DMS 273 treated with DMSO at 0.1 percent for 48 hours (cell line): ENCODE measurements at places on chromosomes 11 and 22.

GRCh38 chr11:105458071-105458470, 151.8 kb upstream of the GRIA4 start:
- DNase-seq, result no peak

DNA sequence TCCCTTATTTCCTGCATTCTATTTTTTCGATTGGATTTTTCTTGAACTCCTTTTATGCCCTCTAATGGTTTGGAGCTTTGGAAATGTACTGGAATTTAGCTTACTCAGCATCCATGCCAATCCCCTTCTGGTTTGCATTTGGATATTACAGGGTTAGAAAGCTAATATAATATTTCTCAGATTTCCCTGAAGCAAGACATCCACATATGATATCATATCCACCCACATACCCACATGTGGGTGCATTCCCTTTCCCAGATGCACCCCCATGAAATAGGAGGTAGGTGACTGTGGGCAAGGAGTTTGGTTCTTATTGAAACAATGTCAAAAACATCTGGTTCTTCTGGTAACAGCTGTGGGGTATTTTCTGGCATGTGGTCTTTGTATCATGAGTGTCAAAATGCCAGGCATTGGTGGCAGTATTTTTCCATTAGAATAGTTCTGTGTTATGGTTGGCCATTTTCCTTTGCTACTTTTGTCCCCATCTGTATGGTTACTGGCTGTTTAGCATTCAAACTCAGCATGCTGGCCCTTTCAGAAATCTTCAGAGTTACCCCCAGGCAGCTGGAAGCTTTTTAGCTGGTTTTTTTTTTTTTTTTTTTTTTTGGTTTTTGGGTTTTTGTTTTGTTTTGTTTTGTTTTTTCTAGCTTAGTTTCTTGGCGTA, 32.7 kb upstream of the DDX10 start:
- DNase-seq, result no peak

GRCh38 chr11:104841973-104842525, 56.2 kb downstream of the CASP12 start:
- no peak for DNase-seq

DNA sequence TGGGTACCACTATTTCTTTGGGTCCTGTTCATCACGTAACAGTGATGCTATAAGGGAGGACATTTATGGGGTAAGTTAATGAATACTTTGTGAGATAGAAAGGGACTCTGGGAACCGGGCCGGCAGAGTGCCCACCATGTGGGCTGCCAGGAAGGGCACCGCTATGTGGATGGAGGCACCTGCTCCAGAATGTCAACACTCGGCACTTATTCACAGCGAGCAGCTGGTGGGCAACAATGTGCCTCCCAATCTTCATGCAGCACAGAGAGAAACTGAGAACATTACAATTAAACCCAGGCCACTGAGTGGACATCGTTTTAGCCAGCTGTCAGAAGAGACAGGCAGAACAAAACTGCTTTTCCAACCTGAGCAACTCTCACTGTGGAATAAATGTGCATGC, 15.8 kb upstream of the ELFN2 start:
- no peak for DNase-seq

DNA sequence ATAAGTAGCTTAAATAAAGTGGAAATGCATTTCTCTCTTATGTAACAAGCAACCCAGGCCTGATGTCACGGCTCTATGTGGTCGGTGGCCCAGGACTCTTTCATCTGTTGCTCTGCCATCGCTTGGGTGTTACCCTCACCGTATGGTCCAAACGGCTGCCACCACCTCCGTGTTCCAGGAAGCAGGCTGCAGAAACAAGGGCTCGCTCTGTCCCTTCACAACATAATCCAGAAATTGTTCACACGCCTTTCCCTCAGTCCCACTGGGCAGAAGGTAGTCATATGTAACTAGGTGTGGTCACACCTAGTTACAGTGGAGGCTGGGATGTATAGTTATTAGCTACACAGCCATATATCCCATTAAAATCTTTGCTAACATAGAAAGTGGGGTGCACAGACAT, 421.0 kb downstream of the SOX6 start:
- DNase-seq, result no peak

GRCh38 chr11:70680781-70681281, 282.5 kb downstream of the CTTN start:
- DNase-seq, result no peak

GRCh38 chr11:83924795-83925542, 638.8 kb upstream of the CCDC90B start:
- no peak for DNase-seq

GRCh38 chr11:27487706-27488105, 15.1 kb upstream of the LGR4 start:
- no peak for DNase-seq

- no peak for DNase-seq
These were observed 100.2 kb downstream of the SYN3 start for GRCh38 chr22:32958001-32958400.

GRCh38 chr11:115522302-115522701, 18.1 kb upstream of the CADM1 start:
- DNase-seq, result no peak

DNA sequence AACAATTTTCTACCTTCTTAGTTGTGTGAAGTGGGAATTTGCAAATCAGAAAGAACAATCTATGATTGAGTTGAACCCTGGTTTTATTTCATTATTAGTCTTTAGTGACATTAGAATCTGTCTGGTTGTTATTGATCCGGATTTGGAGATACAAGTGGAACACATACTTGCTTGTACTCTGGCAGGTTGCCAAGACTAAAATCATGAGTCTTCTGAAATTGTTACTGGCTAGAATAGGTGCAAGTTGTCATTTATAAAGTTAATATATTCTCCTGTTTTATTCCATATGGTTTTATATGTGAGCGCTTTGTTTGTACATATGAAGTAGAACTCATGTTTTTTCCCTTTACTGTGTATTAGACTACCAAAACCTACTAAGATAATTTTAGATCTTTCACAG, 23.0 kb downstream of the CCDC15 start:
- DNase-seq, result no peak

GRCh38 chr11:9739123-9739900, 75.4 kb downstream of the SWAP70 start:
- no peak for DNase-seq
